Activated naive CD8-positive, alpha-beta T cell treated with anti-CD3 and anti-CD28 coated beads, Interleukin-2, amount 50 U/mL, for 16 hours (primary cell): ENCODE measurements at places on chromosomes 4 and X.

- no peak for DNase-seq
Measured at GRCh38 chrX:151713849-151714248, 2.0 kb upstream of the FATE1 start.

GRCh38 chrX:38233891-38234667, 13.4 kb upstream of the SRPX start:
- DNase-seq = no peak

DNA sequence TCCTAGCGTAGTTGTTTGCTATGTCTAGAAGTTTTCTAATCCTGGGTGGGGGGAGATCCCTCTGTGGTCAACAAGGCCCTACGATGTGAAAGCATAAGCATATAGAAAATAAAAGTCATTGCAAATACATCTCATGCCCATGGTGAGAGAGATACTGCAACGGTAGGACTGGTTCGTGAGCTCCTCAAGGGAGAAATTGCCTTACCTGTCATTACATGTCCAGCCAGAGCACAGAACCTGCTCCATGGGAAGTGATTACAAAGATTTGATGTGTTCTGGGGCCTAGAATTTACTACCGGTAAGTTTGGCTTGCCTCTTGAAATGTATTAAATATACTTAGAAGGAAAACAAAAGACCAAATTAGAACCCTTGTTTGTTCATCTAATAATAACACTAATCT, 60.9 kb upstream of the FAM47B start:
- DNase-seq = no peak

- DNase-seq = no peak
Measured at GRCh38 chr4:98802770-98803198, 126.1 kb downstream of the EIF4E start.

DNA sequence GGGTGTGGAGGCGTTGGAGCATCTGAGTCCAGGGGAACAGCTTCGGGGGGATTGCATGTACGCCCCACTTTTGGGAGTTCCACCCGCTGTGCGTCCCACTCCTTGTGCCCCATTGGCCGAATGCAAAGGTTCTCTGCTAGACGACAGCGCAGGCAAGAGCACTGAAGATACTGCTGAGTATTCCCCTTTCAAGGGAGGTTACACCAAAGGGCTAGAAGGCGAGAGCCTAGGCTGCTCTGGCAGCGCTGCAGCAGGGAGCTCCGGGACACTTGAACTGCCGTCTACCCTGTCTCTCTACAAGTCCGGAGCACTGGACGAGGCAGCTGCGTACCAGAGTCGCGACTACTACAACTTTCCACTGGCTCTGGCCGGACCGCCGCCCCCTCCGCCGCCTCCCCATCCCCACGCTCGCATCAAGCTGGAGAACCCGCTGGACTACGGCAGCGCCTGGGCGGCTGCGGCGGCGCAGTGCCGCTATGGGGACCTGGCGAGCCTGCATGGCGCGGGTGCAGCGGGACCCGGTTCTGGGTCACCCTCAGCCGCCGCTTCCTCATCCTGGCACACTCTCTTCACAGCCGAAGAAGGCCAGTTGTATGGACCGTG, 2.2 kb downstream of the AR start:
- DNase-seq = no peak

GRCh38 chrX:40402831-40403533, 177.8 kb upstream of the ATP6AP2 start:
- DNase-seq = no peak

GRCh38 chr4:21387683-21388082, 560.9 kb downstream of the KCNIP4 start:
- DNase-seq = no peak

- no peak for DNase-seq
Measured at GRCh38 chr4:187218705-187219245, 495.1 kb upstream of the FAT1 start.

DNA sequence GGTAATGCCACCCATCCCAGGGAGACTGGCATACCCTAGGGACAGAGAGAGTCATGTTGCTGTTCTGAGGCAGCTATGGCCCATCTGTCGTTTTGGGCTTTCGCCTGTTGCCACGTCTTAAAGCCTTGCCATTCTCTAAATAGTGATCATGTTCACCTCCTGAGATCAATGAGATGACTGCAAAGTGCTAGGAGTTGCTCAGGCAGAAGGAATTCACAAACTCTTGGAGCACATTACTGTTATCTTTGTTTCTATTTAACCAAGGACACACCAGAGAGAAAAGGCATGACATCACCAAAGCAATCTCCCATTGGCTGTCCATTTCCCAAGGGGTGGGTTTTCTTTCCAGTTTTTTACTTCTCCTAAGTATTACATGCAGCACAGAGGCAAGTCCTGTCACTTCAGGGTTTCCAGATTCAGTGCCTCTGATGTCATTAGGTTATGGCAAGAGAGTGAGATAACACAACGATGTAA, 37.1 kb upstream of the SETD7 start:
- DNase-seq = no peak

DNA sequence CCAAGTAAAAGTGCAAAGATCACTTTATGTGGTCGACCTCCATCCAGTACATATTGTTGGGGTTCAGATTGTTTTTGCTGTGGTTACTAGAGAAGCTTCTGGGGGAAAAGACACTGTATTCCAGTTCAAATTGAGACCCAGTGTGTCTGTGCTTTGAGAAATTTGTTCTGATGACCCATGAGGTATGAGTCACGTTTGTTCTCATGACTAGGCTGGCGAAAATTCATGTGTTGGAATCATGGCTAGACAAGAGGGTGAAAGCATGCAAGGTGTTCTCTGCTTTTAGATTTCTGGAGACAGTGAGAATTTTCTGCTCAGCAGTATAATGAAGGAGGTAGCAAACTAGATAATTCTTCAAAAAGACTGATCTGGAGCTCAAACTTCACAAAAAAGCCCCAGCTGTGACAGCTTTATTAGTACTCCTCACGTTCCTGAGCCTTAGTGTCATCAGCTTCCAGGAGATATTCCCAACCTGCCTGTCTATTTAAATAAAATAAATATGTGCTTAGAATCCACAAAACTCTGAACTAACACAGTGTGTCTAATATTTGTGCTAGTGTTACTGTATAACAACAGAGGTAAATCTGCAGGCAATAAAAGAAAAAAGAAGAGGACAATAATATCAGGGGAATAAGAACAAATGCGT, 24.4 kb upstream of the FAM47B start:
- no peak for DNase-seq

- DNase-seq = no peak
Measured at GRCh38 chr4:147984065-147984777, 252.3 kb downstream of the ARHGAP10 start.

GRCh38 chr4:56134266-56134665, 185.5 kb downstream of the CEP135 start:
- no peak for DNase-seq

- no peak for DNase-seq
Measured at GRCh38 chr4:23161787-23162186, 469.1 kb downstream of the GBA3 start.
